ENCODE measurements at places on chromosomes 6 and 20. TPM values are rescaled to one million over a fixed set of nuclear protein-coding genes. Genes with fewer than 3 reads are reported as not detected.

- DNase-seq: no peak
- no peaks in the 10 kb centered on the region for H3K36me3 ChIP-seq
- H3K4me3 ChIP-seq: no peak overlapping the region
- no peak overlapping the region for H3K27ac ChIP-seq
- no peaks in the 10 kb centered on the region for H3K27me3 ChIP-seq
Observed at GRCh38 chr6:53813801-53814200, 19.0 kb downstream of the LRRC1 start.

DNA sequence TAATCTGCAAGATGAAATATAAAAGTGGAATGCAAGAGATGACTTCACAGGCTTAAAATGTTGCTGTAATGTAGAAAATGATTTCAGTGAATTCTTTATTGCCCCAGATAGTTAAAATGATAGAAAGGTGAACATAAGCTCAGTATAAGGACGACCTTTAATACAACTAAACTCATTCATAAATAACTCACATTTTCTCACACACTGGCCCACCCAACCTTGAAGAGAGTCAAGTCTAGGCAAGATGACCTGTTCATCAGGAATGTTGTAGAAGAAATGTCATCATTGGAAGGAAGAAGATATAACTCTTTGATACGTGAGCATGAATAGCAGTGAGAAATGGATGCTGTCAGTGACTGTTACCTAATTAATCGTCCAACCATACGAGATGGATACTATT, 111.1 kb upstream of the SASH1 start:
- peaks cover 13% of the 10 kb centered on the region for H3K27me3 ChIP-seq
- no peaks in the 10 kb centered on the region for H3K4me1 ChIP-seq
- DNase-seq: no peak
- H3K27ac ChIP-seq: no peak overlapping the region
- H3K4me3 ChIP-seq: no peak overlapping the region

KPNA5 gene
- 10.3 TPM for total RNA-seq

DNA sequence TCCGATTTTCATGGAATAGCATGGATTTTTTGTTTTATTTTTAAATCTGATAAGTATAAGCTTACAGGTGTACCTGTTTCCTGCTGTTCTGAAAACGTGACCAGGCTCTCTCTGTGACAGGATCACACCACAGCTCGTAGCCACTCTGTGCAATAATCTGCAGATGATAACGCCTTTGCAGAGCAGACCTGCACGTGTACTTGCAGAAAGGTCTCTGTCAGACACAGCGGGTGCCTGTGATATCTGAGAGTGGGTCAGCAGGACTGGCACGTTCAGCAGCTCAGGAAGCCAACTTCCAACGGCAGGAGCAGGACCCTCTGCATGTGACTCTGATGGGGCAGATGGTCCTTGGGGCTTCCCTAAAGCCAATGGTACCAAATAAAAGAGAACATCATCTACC, 68.6 kb upstream of the HDDC2 start:
- peaks cover 27% of the 10 kb centered on the region for H3K27me3 ChIP-seq
- no peak overlapping the region for H3K4me3 ChIP-seq
- no peaks in the 10 kb centered on the region for H3K36me3 ChIP-seq
- no peak overlapping the region for H3K27ac ChIP-seq
- H3K4me1 ChIP-seq: no peaks in the 10 kb centered on the region
- DNase-seq: no peak

DNA sequence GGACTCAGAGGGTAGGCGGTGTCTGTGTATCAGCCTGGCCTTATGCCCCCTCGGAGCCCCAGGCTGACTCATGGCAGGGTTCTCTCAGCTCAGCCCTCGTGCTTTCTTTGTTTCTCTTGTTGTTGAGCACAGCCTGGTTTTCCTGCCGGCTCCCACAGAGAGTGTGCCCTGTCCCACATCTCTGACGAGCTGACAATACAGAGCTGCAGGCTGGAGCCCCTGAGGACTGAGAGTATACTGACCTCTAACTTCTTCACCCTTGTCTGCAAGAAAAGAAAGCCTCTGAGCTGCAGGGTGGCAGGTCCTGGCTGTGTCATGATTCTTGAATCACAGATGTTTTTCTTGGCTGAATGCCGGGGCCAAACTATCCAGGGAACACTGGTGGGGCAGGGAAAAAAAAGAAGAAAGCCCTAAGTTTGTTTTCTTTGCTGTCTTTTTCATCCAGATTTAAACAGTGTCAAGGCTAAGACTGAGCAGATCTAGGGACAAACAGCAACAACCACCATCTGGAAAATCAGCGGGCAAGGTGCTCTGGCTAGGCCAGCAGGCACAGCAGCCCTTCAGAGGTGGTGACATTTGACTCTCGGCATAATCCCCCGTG, 63.3 kb upstream of the ZNF133 start:
- DNase-seq: no peak
- H3K27ac ChIP-seq: no peak overlapping the region
- H3K27me3 ChIP-seq: no peaks in the 10 kb centered on the region
- no peak overlapping the region for H3K4me3 ChIP-seq
- no peaks in the 10 kb centered on the region for H3K36me3 ChIP-seq

- no peak overlapping the region for H3K4me3 ChIP-seq
- H3K4me1 ChIP-seq: peaks cover 14% of the 10 kb centered on the region
- H3K36me3 ChIP-seq: no peaks in the 10 kb centered on the region
- no peak overlapping the region for H3K27ac ChIP-seq
- peaks cover 7% of the 10 kb centered on the region for H3K27me3 ChIP-seq
Observed at GRCh38 chr6:106056060-106056745, 29.9 kb upstream of the PRDM1 start.

NFKBIE gene
- total RNA-seq: 13.3 TPM

APOM gene
- 4.4 TPM for total RNA-seq

OLIG3 gene
- 0.61 TPM for total RNA-seq

CLDN20 gene
- total RNA-seq: not detected

DNA sequence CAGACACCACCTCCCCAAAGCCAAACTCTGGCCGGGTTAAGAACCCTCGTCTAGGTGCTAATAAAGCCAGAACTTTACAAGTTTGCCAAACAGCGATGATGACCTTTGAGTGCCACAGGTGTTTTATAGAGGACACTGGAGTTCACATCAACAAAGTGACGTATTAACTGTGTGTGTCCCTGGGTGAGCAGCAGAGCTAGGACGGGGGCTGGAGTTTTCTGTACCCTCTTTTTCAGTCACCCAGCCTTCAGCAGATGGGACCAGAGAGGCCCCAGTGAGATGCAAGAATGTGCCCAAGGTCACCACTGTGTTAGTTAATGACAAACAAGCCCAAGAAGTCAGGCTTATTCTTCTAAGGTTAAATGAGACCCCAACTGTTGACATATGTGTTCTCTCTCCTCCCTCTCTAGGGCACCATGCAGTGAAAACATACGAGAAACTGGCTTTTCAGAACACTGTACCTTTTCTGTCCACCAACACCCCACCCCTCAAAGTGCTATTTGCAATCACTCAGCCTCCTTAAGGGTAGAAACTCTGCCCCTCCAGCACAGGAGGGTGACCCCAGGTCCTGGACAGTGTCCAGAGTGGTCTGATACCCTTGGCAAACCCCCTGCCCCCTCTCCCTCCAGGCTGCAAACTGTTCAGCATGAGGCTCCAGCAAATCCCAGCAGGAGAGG, 5.2 kb downstream of the SDC4 start:
- H3K4me3 ChIP-seq: no peak overlapping the region
- H3K27me3 ChIP-seq: peaks cover 2% of the 10 kb centered on the region
- no peak overlapping the region for H3K27ac ChIP-seq
- peaks cover 44% of the 10 kb centered on the region for H3K4me1 ChIP-seq

BAG2 gene
- total RNA-seq: 8.4 TPM

- no peaks in the 10 kb centered on the region for H3K27me3 ChIP-seq
- H3K4me1 ChIP-seq: no peaks in the 10 kb centered on the region
Observed at GRCh38 chr6:19070520-19070919, 683.4 kb downstream of the RNF144B start.

GRCh38 chr6:105868823-105869460, 217.2 kb upstream of the PRDM1 start:
- peaks cover 9% of the 10 kb centered on the region for H3K4me1 ChIP-seq
- H3K27ac ChIP-seq: no peak overlapping the region
- H3K4me3 ChIP-seq: no peak overlapping the region
- no peak for DNase-seq
- H3K36me3 ChIP-seq: no peaks in the 10 kb centered on the region

DNA sequence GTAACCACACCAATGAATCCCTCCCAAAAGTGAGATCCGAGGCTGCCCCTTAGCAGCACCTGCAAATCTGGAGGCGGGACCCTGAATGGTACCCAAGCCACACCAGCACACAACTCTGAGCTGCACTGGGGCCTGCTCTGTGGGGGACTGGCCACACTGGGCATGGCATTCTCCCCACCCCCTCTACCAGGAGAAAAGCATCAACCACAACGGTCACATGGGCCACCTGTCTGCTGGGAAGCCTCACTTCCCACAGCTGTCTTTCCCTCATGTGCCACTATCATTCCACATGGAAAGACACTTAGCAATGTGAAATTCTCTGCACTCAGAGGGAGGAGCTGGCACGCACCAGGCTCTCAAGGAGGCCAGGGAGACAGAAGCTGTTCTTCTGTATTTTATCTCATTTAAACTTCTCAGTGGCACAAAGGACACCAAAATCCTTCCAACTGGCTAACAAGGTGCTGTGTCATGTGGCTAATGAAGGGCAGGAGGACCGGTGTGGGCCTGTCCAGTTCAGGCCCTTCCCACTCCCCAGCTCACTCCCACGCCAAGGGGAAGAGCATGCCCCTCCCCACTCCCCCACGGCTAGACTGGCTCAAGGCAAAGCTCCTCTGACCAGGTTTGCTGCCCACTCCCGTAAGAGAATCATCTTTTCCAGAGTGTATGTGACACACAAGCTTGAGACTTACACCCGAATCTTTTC, 19.0 kb downstream of the YTHDF1 start:
- H3K27me3 ChIP-seq: no peaks in the 10 kb centered on the region
- H3K4me1 ChIP-seq: peaks cover 37% of the 10 kb centered on the region
- DNase-seq: no peak
- H3K27ac ChIP-seq: peak overlapping the region; percentile 75
- peaks cover 17% of the 10 kb centered on the region for H3K36me3 ChIP-seq

- no peaks in the 10 kb centered on the region for H3K36me3 ChIP-seq
- no peak for DNase-seq
- no peaks in the 10 kb centered on the region for H3K4me1 ChIP-seq
- no peaks in the 10 kb centered on the region for H3K27me3 ChIP-seq
- H3K4me3 ChIP-seq: no peak overlapping the region
Observed at GRCh38 chr6:86744048-86744447, 193.3 kb upstream of the HTR1E start.

- no peaks in the 10 kb centered on the region for H3K4me1 ChIP-seq
- DNase-seq: no peak
- H3K27me3 ChIP-seq: no peaks in the 10 kb centered on the region
Observed at GRCh38 chr20:16381444-16381843, 191.8 kb downstream of the KIF16B start.

DNA sequence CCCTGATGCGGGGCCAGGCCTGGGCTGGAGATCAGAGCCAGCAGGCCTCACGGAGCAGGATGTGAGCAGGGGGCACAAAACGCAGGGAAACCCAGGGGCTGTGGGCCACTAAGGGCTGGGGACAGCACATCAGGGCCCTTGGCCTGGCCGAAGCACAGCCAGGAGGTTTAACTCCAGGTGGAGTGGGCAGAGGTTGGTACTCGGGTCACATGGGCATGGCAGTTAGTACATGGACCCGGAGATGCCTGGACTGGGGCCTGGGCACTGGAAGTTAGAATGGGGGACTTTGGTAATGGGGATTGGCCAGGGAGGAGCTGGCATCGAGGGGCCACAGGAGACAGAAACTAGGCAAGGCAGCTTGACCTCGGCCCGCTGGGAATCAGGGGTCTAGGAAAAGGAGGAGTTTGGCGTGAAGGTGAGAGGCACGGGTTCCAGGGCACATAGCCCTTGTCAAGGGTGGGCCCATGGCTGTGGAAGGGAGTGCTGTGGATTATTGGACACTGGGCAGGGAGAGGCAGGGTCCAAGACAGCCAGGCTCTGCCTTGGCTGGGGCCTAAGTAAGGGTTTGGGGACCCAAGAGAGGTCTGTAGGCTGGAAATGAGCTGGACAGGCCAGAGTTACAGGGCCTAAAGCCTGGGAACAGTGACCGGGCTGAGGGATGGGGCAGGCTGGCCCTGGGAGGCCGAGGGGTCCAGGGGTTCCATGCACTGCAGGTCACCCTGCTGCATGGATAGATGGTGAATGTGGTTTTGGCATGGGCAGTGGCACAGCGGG, 41.6 kb upstream of the CD93 start:
- H3K27ac ChIP-seq: no peak overlapping the region
- no peaks in the 10 kb centered on the region for H3K4me1 ChIP-seq
- no peaks in the 10 kb centered on the region for H3K36me3 ChIP-seq
- no peak for DNase-seq

GRCh38 chr6:170025935-170026750, 264.7 kb downstream of the DLL1 start:
- no peaks in the 10 kb centered on the region for H3K4me1 ChIP-seq
- no peak overlapping the region for H3K27ac ChIP-seq
- no peaks in the 10 kb centered on the region for H3K36me3 ChIP-seq
- DNase-seq: no peak
- H3K4me3 ChIP-seq: no peak overlapping the region

DNA sequence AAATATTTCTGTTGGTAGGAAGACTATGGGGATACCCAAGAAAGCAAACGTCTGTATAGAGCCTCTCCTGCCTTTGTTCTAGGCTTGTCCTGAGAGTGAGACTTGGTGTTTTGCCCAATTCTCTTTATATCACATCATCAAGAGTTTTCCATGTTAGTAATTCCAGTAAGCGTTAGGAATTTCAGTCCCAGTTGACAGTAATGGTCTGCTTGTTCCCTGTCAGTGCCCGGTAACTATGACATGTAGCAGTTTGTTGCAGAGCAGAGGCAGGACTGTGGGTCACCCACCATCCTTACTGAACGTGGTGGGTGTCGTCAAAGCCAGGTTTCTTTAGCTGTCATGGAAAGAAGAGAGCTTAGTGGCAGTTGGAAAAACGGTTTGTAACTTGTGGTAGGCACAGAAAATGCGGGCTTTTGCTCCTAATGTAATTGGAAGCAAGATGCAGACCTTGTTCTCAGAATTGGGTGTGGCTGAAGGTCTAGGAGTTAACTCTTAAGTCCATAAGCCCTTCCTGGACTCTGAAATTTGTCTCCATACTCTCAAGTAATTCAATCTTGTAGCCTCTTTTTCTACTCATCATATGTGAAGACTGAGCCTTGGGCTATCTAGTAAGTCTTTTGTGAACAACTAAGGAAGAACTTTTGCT, 188.8 kb downstream of the TMEM242 start:
- no peak overlapping the region for H3K27ac ChIP-seq
- H3K4me3 ChIP-seq: no peak overlapping the region
- H3K27me3 ChIP-seq: no peaks in the 10 kb centered on the region
- peaks cover 11% of the 10 kb centered on the region for H3K36me3 ChIP-seq
- H3K4me1 ChIP-seq: peaks cover 10% of the 10 kb centered on the region

DNA sequence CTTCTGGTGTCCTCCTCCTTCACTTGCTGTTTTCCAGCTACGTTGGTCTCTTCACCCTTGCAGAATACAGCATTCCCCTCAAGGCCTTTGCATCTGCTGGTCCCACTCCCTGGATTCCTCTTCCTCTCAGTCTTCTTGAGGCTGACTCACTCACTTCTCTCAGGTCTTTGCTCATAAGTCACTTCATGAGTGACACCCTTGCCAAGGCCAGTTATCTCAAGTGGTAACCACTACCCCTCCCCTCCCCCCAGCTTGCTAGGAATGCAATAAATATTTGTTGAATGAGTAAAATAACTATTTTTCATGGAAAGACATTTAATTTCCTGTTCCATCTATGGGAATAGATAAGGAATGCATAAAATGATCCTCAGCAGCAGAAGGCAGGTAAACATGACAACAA, 131.7 kb downstream of the PLCB4 start:
- no peaks in the 10 kb centered on the region for H3K27me3 ChIP-seq
- no peak for DNase-seq
- H3K27ac ChIP-seq: no peak overlapping the region
- no peaks in the 10 kb centered on the region for H3K4me1 ChIP-seq
- no peak overlapping the region for H3K4me3 ChIP-seq
